ENCODE measurements at places on chromosomes 11 and 22.
A peak's percentile ranks its signal among the peaks of the same experiment; 100 is the strongest.

DNA sequence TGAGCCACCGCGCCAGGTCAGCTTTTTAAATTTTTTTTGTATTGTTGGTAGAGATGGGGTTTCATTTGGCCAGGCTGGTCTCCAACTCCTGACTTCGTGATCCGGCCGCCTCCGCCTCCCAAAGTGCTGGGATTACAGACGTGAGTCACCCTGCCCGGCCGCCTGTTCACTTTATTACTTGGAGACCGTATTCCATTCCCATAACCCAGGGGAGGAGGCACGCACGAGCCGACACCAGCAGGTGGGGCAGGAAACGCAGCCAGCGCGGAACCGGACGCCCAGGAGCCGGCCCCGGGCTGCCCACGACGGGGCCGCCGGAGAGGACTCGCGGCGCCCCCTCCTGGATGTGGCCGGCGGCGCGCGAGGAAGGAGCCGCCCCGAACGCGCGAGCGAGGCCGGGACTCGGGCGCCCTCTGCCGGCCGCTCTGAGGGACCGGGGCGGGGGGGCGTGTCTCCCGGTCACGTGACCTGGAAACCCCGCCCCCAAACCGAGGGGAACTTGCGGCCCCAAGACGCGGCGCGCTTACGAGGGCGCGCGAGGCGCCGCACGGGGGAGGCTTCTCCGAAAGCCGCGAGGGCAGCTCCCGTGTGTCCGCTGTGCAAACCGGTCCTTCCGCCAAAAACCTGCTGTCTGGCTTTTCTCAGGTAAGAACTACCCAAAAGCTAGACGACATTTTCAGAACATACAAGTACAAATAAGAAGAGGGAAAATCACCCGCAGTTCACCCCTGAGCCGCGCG is 11.6 kb upstream of the RNH1 start:
- peak; percentile 69 for DNase-seq

GRCh38 chr22:34493486-34493885 is 572.5 kb upstream of the ISX start:
- DNase-seq, result no peak

DNA sequence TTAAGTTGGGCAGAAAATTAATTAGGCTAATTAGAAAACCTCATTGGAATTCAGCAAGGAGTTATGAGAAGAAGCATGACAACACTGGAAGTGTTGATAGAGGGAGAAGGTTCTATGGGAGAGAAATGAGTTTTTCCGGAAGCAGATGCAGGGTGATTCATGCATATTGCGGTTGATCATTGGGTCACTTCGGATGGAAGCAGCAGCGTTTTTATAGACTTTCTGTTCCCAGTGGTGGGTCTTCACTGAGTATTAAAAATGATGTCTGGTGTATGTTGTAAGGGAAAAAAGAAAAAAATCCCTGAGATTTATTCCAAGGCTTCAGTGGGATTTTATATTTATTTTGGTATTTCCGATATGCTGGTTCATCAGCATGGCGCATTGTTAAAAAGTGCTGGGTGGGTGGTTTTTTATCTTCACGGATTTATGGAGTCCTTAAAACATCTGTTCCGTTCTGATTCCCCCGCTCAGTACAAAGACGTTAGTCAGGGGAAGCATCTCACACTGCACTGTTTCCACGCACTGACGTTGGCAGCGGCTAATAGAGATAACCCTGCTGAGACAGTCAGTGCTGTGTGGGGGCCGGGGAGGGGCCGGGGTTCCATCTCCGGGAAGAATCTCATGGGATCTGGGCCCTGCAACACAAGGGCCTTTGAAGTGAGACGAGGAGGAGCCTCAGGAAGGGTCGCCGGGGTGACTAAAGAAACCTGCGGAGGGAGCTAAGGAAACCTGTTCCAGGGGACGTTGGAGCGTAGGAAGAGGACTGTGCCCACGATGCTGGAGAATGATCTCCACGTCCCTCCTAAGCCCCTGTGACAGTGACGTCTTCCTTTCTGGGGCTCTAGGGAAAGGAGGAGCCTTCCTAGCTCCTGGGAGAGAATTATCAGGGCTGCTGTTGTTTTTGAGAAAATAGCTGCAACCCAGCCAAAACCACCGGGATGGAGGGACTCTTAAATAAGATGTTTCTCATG is 390.0 kb downstream of the NTM start:
- DNase-seq, result no peak

DNA sequence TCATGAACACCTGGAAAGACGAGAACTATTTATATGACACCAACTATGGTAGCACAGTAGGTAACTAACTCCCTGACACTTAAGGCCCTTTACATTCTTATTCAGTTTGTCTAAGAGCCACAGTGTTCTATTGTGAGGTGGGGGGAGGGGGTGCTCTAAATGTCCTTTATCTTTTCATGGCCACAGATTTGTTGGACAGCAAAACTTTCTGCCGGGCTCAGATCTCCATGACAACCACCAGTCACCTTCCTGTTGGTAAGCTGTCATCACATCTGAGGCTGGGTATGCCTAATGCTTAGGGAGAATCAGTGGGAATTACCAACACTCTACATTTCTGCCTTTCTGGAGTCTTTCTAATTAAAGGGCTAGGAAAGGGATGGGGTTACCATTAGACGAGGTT is 30.7 kb downstream of the EHF start:
- no peak for DNase-seq

DNA sequence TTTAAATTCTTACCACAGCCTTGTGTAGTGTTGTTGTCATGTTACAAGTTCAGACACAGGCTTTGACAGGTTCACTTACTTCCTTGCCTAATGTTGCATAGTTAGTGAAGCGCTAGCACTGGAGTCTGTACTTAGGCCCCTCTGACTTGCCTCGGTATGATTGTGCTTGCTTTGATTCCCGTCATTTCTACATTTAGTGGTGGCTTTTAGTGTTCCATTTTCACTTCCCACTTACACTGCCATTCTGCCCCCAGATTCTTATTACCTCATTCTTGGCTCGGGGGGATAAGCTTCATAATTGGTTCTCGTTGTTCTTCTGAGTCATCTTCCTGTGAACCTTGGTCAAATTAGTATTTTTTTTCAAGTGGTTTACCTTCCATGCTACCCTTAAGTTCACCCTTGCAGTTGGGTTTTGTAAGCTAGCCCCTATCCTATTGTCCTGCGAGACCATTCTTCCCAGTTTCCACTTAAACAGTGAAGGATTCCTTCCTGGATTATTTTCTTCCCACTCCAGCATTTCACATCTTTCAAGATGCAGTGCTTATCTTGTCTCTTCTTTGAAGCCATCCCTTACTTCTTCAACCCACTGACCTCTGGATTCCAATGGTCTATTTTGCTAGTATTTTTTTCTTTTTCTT is 68.7 kb downstream of the DDX10 start:
- DNase-seq, result no peak

GRCh38 chr22:48890693-48891554 is 936.7 kb downstream of the BRD1 start:
- no peak for DNase-seq

GRCh38 chr11:76617553-76618265 is 52.8 kb downstream of the LRRC32 start:
- no peak for DNase-seq

DNA sequence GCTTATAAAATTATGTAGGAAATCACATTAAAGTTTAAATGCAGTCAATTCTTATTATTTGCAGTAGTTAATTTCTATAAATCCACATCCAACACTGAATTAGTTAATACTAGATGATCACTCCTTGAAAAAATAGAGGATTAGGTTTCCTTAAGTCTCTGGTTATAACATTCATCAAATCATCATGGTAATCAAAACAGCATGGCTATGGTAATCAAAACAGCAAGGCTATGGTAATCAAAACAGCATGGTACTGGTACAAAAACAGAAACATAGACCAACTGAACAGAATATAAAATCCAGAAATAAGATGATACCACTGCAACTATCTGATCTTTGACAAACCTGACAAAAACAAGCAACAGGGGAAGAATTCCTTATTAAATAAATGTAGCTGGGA is 814.6 kb upstream of the CCDC179 start:
- DNase-seq, result no peak

GRCh38 chr11:116507016-116507415 is 265.8 kb downstream of the BUD13 start:
- no peak for DNase-seq

DNA sequence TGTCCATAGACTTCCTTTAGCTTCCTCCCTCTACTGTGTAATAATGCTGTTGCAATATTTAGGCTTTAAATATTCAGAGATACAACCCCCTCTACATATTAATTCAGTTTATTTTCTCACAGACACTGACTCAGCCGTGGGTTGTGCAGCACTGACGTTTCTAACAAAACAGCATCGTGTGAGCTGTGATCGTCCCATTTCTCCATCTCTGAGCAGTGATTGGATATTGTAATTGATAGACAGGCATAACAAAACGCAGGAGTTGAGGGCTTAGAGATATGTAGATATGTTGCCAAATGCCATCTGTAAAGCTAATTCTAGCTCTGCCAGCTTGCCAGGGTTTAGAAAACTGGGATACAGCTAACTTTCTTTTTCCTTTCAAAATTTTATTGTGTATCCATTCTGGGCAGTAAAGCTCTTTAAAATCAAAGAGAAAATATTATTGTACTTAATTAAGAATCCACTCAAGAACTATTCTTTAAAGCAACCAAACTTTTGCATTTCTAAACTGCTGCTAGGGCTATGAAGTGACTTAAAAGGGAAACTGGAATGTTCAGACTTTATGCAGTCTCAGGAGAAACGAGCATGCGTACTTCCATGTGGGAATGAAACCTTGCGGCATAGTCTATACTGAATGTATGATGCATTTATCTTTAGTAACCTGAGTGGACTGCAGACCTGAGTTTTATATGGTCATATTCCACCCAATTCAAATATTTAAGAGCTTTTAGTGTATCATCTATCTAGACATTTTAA is 22.7 kb downstream of the BTBD10 start:
- no peak for DNase-seq

DNA sequence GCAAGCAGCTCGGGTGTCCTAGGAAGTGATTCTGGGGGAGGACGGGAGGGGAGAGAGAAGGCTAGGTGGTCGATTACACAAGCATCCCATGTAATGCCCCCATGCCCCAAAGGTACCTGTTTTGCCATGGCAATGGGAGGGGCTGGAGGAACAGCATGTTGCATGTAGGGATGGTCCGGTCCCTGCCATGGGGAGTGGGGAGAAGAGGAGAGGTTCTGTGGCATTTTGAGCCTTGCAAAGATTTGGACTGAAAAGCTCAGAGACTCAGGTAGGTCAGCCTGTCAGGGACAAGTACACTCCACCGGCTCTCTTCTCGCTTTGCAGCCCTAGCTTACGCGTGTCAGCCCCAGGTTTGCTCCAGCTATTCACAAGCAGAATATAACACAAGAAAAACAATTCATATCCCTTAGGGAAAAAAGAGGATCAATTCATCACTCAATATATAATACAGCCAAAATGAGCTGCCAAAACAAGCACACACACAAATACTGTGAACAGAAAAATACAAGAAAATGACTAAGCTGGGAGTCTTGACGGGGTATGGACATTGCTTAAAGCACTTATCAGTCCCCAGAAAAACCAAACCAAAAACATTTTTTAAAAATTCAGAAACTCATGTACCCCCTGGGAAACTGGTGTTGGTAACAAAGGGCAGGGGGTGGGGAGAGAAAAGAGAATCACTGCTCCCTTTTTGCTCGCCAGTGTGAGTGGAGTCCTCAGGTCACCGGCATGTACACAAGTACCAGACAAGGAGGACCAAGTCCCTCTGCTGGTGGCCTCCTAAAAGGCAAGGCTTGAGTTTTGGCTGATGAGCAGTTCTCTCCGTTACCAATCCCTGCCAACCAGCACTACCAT is 21.6 kb downstream of the APOL5 start:
- DNase-seq, result no peak
